Kasumi-1 (cell line): ENCODE measurements at places on chromosomes 2 and 18.

GRCh38 chr18:37729716-37730115 lies 164.1 kb upstream of the CELF4 start:
- DNase-seq = no peak

DNA sequence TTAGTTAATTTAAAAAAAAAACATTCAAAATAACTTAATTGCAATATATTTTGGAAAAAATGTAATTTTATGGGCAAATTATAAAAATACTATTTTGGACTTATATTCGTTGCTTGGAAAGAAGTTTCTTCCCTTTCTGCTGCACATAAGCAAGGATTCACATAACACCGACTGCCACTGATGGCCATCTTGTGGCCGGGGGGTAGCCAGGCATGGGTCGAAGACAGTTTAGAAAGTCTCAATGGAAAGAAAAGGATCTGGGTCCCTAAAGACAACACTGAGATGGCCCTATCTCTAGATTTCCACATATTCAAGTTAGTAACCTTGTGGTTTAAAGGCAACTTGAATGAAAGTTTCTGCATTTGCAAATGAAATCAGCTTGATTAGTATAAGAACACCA lies 318.6 kb downstream of the AKAIN1 start:
- DNase-seq = no peak

DNA sequence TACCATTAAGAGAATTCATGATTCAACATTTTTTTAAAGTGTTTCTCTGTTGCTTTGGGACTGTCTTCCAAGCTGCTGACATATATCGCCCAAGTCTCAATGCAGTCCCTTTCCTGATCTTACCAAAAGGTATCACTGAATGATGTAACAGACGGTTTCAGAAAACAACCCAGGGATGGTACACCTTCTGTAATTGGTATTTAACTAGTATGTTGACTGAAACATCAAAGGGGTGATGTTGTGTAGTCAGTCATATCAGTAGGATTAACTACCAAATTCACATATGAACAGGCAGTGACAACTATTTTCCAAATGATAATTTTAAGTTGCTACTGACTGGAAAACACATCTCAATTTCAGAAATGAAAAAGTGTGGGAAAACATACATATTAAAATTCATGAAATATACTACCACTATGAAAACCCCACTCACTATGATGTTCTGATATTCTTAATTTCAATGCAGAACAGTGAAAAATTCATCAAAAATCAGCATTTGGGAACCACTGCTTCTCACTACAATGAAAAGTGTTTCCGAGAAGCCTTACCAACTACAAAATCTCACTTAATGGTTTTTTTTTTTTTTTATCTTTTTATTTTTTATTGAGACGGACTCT lies 59.8 kb downstream of the MEMO1 start:
- no peak for DNase-seq

DNA sequence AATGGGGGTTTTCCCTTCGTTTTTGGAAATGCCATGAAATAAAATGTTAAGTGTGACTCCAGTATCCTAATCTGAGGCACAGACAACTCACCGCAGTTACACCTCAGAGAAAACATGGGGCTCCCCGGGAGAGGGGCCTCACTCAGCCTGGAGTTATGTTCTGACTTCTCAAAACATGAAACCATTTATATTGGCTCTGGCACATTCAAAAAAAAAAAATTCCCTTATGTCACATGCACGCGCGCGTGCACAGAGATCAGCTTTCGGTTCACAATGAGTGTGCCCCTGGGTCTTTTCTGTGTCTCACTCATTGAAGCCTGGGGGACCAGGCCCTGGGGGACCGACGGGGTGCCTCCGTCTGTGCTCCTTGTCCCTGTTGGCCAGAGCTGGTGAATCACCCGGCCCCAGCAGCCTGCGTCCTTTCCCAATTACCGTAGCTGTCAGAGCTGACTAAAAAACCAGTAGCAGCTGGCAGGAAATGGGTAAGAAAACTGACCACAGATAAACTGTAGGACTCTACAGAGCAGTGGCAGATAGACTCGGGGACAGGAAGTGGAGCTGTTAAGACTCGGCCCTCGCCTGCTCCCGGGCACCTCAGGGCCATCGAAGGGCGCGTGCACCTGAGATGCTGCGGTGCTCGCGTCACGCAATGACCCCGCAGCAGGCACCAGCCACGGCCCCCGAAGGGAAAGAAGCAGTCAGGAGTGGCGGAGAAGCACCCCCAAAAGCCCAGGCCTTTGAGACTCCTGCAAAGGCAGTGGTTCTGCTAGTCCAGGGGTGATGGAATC lies 138.3 kb upstream of the ID2 start:
- peak; percentile 90 for DNase-seq

DNA sequence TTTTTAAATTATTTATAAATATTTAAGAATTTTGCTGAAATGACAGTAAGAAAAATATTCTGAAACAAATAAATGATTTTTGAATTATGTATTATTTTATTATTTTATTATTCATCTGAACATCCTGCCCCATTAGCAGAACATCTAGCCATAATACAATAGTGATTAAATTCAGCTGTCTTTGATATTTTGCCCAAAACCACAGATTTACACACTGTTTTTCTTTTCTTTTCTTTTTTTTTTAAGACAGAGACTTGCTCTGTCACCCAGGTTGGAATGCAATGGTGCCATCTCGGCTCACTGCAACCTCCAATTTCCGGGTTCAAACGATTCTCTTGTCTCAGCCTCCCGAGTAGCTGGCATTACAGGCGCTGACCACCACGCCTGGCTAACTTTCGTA lies 1.9 kb upstream of the SCYGR1 start:
- no peak for DNase-seq

DNA sequence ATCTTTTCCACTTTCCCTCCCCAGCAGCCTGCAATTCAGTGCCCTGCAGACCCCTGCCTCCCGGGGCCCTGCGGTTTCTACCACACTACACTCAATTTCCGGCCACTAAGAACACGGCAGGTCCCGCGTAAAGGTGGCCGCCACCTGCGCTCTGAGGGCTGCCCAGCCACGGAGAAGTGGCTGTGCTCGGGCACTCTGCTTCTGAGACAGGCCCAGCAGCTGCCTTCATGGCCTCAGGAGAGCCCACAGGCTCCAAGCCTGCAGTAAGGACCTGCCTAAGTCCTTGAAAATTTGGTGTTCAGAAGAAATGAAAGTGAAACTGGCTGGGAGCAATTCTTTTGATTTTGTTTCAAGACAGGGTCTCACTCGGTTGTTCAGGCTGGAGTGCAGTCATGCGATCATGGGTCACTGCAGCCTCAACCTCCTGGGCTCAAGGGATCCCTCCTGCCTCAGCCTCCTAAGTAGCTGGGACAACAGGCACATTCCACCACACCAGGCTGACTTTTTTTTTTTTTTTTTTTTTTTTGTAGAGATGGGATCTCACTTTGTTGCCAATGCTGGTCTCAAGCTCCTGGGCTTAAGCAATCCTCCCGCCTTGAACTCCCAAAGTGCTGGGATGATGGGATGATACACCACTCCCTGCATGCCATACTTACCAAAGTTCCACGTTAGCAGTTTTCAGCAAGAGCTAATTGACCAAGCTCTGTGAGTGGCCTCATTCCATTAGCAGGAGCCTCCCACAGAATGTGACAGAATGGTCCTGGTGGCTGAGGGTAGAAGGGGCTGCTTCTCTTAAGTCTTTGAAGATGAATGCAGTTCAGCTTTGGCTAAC lies 14.6 kb upstream of the ALPP start:
- DNase-seq = no peak

GRCh38 chr18:28284132-28284531 lies 107.2 kb upstream of the CDH2 start:
- DNase-seq = no peak

DNA sequence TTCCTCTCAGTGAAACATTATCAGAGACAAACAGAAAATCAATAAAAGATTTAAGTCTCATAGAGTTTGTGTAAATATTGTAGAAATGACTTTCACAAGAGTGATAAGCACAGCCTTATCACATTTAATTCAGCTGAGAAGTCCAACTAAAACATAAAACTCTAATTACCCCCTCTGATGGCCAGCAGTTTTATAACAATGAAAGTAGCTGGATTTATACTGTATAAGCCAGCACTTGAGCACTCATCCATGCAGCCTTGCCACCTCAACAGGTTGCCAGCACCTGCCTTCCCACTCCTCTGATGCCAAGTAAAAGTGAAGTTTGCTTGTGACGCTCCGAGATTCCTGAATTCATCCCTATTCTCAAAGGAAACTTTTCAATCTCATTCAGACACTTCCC lies 103.0 kb upstream of the STK39 start:
- DNase-seq = peak; percentile 23

DNA sequence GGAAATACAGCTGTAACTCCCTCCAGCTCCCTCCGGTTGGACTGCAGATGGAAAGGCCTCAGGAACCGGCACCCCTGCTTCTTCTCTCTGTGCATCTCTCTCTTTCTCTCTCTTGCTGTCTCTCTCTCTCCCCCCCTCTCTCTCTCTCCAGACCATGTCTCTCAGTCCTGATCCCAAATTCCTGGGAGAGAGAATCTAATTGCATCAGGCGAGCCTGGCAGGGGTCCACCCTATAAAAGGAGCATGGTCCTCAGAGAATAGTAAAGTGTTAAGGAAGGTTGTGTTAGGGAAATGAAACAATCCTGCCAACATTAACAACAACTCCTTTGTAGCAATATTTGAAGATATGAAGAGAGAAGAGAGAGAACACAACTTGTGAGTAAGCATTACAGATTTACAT lies 36.7 kb downstream of the VIT start:
- DNase-seq = no peak

DNA sequence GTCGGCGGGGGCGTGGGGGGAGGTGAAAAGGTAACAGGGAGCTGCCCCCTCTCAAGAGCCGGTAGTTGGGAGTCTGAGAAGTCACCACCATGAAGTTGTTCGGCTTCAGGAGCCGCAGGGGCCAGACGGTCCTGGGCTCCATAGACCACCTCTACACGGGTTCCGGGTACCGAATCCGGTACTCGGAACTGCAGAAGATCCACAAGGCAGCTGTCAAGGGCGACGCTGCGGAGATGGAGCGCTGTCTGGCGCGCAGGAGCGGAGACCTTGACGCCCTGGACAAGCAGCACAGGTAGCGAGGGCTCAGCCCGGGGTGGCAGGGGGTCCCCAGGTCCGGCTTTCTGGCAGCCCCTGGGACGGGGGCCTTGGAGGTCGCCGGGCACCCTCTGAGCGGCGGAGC lies 47.1 kb upstream of the ZNF519 start:
- no peak for DNase-seq

DNA sequence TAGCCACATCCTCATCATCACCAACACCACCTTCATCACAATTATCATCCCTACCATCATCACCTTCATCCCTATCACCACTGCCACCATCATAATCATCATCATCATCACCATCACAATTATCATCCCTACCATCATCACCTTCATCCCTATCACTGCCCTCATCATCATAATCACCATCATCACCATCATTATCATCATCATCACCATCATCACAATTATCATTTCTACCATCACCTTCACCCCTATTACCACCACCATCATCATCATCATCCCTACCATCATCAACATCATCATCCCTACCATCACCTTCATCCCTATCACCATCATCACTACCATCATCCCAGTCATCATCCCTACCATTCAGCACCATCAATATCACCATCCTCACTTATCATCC lies 140.5 kb downstream of the LOXHD1 start:
- no peak for DNase-seq

- no peak for DNase-seq
Measured at GRCh38 chr2:195037045-195037444, 620.0 kb upstream of the SLC39A10 start.

DNA sequence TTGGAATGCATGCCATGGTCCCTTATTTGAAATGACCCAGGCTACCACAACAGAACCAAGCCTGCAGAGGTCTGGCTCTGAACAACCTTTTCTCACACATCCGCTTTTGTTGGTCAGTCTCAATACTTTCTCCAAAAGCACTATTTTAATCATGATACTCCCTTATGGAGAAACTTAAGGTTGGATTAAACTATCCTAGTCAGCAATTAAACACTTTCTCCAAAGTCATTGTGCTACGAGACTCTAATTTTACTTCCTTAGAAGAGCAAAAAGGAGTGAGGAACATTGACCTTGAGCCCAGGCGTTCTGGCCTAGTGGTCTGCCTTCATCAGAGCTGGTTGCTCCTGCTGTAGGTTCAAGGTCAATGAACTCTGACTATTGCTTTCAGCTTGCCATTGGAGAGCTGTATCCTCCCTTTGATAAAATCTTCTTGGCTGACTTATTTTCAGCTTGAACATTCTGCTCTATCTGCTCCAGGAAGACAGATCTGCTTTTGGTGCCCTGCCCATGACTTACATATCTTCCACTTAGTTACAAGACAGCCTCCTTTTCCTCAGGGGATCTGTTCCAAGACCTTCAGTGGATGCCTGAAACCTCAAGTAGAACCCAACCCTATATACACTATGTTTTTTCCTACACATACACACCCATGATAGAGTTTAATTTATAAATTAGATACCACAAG lies 91.2 kb downstream of the NCKAP5 start:
- DNase-seq = no peak

- no peak for DNase-seq
Measured at GRCh38 chr2:128279786-128280157, 38.9 kb downstream of the HS6ST1 start.

- DNase-seq = no peak
Measured at GRCh38 chr2:188404341-188405004, 112.8 kb downstream of the GULP1 start.

DNA sequence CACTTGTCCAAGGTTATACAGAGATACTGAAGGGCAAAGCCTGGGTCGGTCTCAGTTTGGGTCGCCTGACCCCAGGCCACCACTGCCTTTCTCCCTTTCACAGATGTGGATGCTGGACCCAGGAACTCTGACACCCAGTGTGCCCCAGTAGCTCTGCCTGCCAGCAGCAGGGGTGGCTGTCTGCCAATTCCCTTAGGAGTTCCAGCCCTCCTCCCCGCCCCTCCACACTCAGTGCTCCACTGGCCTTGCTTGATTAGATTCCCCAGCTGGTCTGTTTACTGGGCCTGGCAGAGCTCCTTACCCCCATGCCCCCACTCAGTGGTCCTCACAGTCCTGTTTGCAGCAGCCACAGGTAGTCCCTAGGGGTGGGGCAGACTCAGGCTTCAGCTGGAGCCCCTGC lies 75.5 kb downstream of the NPAS2 start:
- DNase-seq = no peak

DNA sequence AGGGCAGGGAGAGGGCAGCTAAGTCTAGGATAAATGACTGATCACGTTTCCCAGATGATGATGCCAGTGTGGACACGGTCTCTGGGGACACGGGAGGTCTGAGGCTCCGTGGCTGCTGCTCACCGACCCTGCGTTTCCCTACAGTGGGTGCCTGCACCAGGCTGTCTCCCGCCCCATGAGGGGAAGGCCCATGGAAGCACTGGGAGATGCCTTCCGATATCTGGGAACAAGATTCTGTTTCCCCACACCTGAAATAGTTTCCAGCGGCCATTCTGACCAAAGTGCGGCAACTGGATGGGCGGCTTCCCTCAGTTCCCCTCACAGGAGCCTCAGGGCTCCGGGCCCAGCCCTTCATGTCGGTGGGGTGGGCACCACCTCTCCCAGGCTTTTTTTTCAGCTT lies 83.1 kb downstream of the EDAR start:
- no peak for DNase-seq
